ENCODE measurements at places on chromosomes 1 and 21.
A peak's percentile ranks its signal among the peaks of the same experiment; 100 is the strongest.

DNA sequence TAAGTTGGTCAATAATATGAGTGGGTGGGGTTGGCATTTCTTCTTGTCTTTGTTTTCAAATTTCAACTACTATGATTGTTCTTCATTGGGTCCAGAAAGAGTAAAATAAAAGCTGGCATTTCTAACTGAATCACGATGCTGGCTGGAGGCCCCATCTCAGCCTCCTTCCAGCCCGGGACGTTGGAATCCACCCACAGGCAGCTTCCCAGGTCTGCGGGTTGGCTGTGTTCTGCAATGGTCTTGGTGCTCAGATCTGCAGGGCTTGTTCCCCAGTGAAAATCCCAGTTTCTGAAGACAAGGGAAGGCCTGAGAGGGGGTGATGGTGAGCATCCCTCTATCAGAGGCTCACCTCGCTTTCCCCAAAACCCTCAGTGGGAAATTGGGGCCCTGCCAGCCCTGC, 54.7 kb upstream of the ARHGEF16 start:
- no peak for DNase-seq

DNA sequence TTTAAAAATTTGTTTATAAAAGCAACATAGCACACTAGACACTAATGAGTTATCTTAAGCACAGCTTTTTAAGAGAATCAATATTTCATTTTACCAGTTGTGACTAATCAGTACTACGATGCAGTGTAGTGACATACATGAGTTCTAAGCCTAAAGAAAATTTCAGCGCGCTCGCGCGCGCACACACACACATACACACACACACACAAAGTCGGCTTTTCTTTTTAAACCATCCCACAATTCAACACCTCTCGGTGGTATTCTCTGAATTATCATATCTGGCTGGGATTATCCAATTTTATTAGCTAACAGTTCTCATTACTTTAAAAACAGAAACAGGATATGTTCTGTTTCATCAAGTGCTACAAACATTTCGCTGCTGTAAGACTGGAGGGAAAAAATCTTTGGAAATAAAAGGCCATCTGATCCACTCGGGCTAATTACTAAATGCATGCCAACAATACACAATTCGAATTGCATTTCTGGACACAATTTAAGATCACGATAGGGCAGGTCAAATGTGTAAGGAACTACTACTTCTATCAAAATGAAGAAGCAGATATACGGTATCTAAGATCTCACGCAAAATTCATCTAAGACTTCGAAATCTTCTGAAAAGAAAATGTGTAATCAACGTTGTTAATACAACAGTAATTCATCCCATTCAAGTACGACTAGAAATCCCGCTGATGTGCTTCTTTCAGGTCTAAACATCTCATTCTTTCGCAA, 1.2 kb downstream of the TUT4 start:
- DNase-seq, result peak; percentile 24

GRCh38 chr1:107896936-107897335, 68.0 kb downstream of the VAV3 start:
- DNase-seq, result no peak

DNA sequence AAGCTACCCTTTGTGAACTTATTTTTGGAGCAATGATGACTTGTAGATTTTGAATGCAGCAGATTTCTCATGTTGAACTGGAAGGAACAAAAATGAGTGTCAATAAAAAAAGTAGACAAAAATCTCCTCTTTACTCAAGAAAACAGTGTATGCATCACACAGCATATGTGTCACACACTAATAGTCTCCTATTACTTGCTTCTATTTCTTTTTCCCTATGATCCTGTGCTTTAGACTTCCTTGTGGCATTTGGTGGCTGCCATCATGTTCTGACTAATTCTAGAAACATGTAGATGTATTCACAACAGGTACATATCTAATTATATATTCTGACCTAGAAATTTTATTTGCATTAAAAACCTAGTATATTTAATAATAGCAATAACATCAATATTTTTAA, 14.3 kb downstream of the RC3H1 start:
- no peak for DNase-seq

- no peak for DNase-seq
These were observed 22.2 kb upstream of the MAPKAPK2 start for GRCh38 chr1:206662396-206663092.

- DNase-seq, result no peak
These were observed 10.2 kb downstream of the VN1R5 start for GRCh38 chr1:247266053-247266452.

DNA sequence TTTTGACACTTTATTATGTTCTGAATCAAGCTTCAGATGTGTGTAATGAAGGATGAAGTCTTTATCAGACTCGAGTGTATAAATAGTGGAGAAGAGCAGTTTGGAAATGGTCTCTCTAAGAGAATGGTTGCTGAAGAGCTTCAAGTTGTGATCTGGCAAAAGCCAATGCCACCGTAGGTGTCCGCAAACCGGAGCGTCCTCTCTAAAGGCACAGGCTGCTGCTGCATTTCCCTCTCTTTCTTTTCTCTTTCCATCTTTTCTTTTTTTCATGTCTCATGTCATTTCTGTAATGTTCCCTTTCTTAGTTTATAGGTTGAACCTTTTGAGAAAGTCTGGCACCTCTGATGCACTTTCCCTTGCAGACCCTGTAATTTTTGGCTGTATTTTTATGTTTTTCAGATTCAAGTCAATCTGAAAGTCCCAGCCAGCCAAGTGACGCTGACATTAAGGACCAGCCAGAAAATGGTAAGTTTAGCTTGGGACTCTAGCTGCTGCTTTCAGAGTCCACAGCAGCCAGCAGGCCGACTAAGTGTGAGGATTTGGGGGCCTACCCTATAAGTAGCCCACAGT, 194.8 kb downstream of the NFIA start:
- no peak for DNase-seq

- DNase-seq, result no peak
These were observed 44.2 kb downstream of the DISC1 start for GRCh38 chr1:231670755-231671154.

GRCh38 chr1:150332651-150333290, 11.4 kb downstream of the PRPF3 start:
- no peak for DNase-seq

- DNase-seq, result no peak
These were observed 204.1 kb downstream of the GABPA start for GRCh38 chr21:25938658-25939395.

DNA sequence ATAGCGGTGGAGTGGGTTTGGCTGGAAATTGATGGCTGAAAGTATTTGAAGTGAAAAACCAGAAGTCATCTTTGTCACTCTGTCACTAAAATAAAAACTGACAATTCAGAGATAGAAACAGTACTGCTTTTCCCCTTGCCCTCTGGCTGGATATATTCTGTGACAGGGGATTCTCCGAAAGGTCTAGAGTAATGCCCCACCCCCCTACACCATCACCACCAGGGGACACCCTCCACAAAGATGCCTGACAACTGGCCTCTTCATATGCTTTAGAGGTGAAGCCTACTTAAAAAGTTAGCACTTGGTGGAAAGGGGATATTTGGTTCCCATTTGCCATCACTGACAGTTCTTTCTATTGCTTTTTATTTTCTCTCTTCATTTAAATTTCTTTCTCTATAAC, 73.5 kb downstream of the SGIP1 start:
- DNase-seq, result no peak

- no peak for DNase-seq
These were observed 11.7 kb upstream of the IGSF3 start for GRCh38 chr1:116679091-116679827.

GRCh38 chr1:245983294-245983967, 523.6 kb downstream of the SMYD3 start:
- DNase-seq, result no peak

- DNase-seq, result no peak
These were observed 339.2 kb upstream of the LRRC7 start for GRCh38 chr1:69228501-69228900.

DNA sequence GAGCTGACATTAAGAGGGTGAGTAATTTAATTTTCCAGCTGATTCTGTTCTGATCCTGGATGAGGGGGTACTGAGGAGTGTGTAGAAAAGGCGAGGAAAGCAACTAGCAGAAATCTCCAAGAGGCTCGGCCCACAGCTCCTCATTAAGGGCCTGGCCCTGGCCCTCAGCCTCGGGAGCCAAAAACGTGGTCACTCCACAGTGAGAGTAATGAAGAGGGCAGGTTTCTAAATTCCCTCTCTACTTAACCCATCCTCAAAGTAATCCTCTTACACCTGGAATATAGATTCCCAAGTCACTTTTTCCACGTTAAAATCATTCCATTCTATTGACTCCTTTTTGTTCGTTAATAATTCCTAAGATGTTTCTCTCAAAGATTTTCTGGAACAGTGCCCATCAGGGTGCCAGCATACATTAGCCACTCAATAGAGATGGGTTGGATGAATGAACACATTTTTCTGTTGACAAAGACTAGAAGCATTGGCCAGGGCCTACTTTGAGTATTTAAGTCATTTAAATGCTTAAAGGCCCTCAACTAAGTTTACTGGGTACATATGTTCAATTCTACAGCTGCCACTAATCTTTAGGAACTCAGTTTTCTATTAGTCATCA, 1.1 kb upstream of the COL11A1 start:
- no peak for DNase-seq

GRCh38 chr1:162141281-162142054, 72.0 kb downstream of the NOS1AP start:
- DNase-seq, result no peak

GRCh38 chr1:168607872-168608428, 31.5 kb downstream of the XCL1 start:
- no peak for DNase-seq

DNA sequence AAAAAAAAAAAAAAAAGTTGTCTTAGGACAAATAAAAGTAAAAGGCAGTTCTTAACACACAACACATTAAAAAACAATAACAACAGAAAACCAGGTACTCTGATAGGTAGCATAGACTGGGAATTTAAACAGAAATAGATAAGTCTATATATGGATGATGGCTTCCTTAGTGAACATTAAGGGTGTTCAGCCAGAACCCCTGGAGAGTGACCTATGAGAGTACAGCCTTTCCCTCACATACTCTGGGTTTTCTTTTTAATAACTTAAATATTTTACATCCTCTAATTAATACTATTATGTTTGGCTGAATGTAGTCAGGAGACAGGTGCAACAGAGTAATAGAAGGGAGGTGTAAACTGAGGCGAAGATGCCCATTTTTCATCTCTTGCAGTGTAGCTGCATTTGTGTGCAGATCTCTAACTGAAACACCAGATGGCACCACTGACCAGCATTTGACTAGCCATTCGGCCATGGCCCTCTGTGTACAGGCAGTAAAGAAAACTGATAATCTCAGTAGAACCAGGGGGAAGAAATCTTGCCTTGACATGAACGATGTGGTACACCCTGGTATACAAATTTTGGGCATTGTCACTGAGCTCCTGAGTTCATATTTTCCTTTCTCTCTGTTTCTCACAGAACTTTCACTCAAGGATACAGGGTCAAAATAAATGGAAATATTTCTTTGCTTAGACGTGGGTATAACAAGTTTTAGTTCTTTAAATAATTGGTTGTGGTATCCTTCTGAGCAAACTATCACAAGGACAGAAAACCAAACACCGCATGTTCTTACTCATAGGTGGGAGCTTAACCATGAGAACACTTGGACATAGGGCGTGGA, 7.6 kb downstream of the TTF2 start:
- DNase-seq, result no peak
